NCI-H510A (cell line): ENCODE measurements at places on chromosomes 16 and 17.

- DNase-seq: no peak
Measured at GRCh38 chr17:64213995-64214811, 48.9 kb downstream of the TEX2 start.

DNA sequence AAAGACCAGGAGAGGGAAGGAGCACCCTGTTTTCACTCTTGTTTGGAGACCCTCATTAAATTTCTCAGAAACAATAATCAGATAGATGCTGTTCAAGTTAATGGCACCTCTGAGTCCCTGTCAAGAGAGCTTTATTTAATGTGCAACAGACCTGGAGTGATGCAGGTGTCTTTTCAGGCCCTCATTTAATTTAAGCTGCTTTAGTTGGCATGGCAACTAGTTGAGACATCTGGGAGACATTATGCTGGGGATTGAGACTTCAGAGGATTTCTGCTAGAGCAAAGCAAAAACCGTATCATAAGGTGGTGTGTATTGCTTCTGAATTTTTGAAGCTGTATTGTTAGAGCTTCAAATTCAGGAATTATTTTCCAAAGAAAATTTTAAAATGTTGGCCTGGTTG is 108.5 kb downstream of the NLK start:
- no peak for DNase-seq

- DNase-seq: no peak
Measured at GRCh38 chr16:49993579-49993978, 31.4 kb upstream of the CNEP1R1 start.

- peak; percentile 58 for DNase-seq
Measured at GRCh38 chr17:28599311-28600184, 723 bp upstream of the SPAG5 start.

DNA sequence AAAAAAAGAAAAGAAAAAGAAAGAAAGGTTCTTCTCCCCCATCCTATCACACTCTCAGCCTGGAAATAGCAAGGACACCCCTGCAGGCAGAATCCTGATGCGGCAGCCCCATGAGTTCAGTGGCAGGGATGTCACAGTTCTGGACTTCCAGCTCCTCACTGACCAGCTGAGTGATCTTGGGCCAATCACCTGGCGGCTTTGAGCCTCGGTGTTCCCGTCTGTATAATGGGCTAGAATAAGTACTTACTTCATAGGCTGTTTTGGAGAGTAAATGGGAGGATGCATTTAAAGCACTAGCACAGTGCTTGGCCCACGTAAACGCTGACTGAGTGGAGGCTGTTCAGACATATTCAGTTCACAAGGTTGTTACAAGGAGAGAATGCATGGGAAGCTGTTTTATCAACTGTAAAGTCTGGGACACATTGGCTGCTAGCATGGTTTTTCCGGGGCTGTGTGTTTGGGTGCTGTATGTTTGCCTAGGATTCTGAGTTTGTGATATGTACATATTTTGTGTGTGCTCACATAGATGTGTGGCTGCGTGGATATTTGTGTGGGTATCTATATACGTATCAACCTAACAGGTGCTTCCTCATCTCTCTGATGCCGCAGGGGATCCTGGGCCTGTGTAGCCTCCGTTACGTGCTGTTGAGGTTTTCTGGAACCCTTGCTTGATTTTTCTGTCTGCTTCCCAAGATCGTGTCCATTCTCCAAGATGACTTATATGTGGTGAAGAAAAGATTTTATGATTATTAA is 3.4 kb downstream of the BHLHA9 start:
- DNase-seq: no peak

DNA sequence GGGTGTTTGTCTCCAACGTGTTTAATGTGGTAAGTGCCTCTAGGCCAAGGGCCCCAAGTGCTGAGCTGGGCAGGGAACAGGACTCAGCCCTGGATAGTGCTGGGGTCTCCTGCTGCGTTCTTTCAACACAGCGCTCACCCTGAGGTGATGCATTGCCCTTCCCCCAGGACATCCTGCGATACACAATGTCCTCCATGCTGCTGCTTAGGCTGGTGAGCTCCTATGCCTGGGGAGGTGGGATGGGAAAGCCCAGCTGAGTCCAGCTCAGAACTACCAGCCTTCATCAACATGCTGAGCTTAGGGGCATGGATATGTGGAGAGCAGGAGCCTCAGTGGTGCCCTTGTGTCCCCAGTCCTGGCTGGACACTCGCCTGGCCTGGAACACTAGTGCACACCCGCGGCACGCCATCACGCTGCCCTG is 563 bp downstream of the ZACN start:
- no peak for DNase-seq

GRCh38 chr17:59607817-59608403 is 11.8 kb upstream of the CLTC start:
- no peak for DNase-seq

DNA sequence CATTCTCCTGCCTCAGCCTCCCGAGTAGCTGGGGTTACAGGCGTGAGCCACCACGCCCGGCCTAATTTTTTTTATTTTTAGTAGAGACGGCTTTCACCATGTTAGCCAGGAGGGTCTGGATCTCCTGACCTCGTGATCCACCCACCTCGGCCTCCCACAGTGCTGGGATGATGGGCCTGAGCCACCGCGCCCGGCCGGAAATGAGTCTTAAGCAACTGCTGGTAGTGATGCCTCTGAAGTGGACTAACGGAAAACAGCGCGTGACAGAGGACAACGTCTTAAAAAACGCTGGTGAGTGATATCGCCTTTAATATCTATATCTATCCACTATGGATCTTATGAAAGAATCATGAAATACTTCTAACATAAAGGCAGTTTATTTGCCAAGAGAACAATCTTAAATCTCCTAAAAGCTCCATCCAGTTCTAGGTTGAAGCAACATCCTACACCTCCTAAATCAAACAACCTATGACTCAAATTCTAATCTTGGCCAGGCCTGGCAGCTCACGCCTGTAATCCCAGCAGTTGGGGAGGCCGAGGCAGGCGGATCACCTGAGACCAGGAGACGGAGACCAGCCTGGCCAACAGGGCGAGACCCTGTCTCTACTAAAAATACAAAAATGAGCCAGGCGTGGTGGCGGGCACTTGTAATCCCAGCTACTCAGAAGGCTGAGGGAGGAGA is 69.8 kb downstream of the NXN start:
- DNase-seq: no peak

- no peak for DNase-seq
Measured at GRCh38 chr16:58853854-58854791, 120.0 kb upstream of the GOT2 start.

GRCh38 chr16:84104231-84104630 is 12.5 kb downstream of the MBTPS1 start:
- DNase-seq: no peak

GRCh38 chr17:51537996-51538550 is 277.7 kb downstream of the UTP18 start:
- no peak for DNase-seq

DNA sequence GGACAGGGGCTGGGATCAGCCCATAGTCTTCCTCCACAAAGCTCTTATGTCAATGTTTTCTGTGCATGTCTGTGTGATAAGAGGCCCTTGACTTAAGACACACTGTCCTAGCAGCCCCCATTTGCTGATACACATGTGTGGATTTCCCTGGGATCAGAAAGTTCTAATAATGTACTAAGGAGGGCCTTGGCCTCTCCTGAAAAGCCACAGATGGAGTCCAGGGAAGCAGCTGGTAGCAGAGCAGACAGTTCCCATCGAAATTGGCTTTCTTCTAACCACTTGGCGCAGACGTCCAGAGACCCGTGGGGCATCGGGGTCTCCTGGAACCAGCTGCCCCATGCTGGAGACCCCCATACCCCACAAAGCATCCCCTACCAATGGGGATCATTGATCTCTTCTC is 4.3 kb upstream of the GP2 start:
- no peak for DNase-seq

DNA sequence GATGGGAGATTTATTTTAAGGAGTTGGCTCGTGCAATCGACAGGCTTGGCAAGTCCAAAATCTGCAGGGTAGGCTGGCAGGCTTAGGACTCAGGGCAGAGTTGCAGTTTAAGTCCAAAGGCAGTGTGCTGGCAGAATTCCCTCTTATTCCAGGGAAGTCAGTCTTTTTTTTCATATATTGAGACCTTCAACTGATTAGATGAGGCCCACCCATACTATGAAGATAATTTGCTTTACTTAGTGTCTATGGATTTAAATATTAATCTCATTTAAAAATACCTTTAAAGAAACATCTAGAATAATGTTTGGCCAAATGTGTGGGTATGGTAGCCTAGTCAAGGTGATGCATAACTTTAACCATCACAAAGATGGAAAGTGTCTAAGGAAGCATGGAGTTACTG is 99.8 kb downstream of the CNTNAP4 start:
- no peak for DNase-seq

DNA sequence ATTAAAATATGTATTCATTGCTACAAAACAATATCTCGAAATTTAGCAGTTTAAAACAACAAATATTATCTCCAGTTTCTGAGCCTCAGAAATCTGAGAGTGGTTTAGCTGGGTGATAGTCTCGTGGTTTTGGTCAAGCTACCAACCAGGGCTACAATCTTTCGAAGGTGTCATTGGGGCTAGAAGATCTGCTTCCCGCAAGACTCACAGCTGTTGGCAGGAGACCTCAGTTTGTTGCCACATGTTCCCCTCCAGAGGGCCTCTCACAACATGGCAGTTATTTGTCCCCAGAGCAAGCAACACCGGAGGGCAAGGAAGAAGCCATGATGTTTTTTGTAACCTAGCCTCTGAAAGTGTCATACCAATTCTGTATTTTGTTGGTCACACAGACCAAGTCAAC is 12.0 kb upstream of the BCAS3 start:
- DNase-seq: no peak

GRCh38 chr16:70364399-70364798 is 17.7 kb downstream of the DDX19A start:
- no peak for DNase-seq

GRCh38 chr17:30379303-30379902 is 676 bp downstream of the CPD start:
- DNase-seq: no peak

- DNase-seq: no peak
Measured at GRCh38 chr16:64478252-64478906, 643.5 kb downstream of the CDH11 start.

DNA sequence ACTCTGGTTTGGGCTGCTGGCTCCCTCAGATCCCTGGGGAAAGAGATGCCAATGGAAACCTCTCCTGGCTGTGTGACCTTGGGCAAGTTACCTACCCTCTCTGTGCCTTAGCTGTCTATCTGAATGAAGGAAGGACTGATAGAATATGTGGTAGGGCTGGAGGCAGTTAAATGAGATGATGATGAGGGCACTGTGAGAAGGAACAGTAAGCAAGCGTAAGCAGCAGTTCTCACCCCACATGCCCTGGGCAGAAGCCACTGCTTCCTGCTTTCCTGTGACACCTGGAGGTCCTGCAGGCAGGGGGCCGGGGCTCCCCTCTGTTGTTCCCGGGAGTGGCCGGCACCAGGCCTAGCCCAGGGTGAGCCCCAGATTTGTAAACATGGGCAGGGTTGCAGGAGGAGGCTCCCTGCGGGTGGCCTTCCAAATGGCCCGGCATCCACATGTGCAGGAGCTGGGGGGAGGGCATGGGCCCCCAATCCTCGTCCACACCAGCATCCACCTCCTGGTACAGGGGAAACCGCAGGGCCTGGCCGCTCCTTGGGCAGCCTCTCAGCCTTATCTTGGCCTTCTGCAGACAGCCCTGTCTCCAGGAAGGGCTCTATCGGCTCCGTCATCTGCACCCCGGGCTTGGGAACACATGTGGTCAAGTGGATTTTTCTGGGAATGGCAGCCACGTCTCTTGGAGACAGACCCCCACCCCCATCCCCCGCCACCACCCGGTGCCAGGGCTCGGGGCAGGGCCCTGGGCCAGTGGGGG is 235.6 kb upstream of the GSE1 start:
- DNase-seq: no peak

DNA sequence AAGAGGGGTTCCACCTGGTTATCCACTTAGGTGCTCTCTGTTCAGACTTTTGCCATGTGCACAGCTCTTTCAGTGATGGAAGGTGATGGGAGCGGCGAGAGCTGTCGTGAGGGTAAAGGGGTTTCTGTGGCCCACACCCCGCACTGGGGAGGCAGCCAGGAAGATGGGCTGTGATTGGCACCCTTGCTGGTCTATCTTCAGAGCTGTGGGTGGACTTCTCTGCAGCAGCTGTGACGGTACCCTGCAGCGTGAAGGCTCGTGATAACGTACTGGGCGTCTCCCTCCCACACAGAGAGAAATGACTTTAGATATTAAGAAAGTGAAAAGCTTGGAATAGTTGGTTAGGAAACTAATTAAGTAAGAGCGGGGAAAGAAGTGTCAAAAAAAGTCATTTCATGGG is 45.8 kb downstream of the MPRIP start:
- no peak for DNase-seq

GRCh38 chr17:33493566-33493965 is 200.5 kb upstream of the ASIC2 start:
- no peak for DNase-seq

GRCh38 chr17:68452724-68453290 is 4.5 kb downstream of the WIPI1 start:
- DNase-seq: no peak

DNA sequence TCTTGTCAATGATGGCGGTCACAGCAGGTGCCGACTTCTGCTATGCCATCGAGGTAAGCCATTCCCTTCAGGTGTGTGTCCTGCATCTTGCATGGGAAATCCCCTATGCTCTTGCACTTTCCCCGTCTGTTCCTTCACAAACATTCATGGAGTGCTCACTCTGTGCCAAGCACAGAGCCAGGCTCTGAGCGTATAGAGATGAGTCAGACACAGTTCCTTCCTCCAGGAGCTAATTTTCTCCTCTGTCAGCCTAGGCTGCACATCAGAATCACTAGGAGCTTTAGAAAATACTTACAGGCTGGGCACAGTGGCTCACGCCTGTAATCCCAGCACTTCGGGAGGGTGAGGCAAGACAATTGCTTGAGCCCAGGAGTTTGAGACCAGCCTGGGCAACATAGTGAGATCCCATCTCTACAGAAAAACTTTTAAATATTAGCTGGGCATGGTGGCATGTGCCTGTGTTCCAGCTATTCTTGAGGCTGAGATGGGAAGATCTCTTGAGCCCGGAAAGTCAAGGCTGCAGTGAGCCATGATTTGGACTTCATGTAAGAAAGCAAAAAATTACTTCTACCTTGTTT is 14.1 kb downstream of the PRMT7 start:
- no peak for DNase-seq

- DNase-seq: no peak
Measured at GRCh38 chr16:49548325-49548970, 174.8 kb downstream of the C16orf78 start.

- no peak for DNase-seq
Measured at GRCh38 chr17:81952792-81953228, 5.8 kb upstream of the MYADML2 start.

- DNase-seq: no peak
Measured at GRCh38 chr16:48613061-48613957, 3.3 kb upstream of the N4BP1 start.

DNA sequence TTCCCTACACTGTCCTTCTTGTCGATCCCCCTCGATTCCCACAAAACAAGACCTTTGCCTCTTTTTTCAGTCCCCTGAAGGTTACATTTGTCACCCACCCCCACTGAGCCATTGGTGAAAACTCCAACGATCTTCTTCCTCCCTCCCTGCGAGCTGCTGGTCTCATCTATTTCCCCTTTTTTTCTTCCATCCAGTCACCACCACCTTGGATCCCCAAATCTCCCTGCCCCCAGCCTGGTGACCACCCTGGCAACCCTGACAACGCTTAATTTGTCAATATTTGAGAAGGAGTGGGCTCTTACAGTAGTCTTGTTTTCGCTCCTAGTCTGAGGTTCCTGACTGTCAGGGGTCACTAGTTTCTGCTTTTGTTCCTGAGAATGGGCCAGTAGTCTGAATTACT is 62.9 kb downstream of the SMPD3 start:
- DNase-seq: no peak

GRCh38 chr17:13646969-13647542 is 45.3 kb upstream of the HS3ST3A1 start:
- DNase-seq: no peak

- no peak for DNase-seq
Measured at GRCh38 chr16:12874186-12874585, 27.2 kb upstream of the SHISA9 start.
